ENCODE measurements at places on chromosomes 12 and 14.
A peak's percentile ranks its signal among the peaks of the same experiment; 100 is the strongest.

DNA sequence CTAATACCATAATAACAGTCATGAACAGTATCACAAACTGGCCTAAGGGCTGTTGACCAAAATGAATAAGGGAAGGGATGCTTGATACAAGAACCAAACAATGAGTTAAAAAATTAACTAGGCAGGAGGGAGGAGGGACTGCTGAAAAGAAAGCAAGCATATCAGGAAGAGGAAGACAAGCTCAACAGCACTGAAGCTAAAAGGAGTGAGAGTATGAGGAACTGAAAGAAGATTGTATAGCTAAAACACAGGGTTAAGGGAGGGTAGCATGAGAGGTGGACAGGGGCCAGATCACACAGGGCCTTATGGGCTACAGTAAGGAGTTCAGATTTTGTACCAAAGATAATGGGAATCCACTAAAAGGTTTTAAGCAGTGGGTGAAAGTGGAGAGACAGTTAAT, 34.1 kb downstream of the ITGA7 start:
- DNase-seq, result no peak

DNA sequence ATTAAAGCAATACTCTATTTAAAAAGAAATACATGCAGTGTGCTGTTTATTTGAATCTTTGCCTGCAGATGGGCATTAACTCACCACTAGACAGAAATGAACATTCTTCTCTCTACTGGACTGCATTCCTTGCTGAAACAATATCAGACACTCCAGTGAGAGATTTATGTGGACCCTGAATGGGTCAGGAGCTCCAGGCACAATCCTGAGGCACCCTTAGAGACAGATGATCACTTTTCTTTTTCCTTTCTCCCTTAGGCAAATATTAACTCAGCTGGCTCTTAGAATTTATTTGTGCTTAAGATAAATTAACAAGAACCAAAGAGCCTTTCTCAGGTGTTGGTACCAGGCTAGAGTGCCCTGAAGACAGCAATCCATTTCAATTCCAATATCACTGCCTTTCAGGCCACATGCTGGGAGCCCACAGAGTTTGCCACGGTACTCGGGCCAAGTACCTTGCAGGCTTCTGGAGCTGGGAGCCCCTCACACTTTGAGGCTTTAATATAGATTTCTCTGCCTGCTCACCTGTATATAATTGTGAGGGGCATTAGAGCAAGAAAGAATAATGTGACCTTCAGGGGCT, 173.0 kb downstream of the EMP1 start:
- no peak for DNase-seq

DNA sequence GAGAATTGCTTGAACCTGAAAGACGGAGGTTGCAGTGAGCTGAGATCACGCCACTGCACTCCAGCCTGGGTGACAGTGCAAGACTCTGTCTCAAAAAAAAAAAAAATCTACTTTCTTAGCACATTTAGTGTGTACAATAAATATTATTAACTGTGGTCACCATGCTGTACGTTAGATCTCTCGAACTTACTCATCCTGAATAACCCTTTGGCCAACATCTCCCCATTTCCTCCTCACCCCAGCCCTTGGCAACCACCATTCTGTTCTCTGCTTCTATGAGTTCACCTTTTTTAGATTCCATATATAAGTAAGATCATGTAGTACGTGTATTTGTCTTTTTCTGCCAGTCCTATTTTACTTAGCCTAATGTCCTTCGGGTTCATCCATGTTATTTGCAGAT, 13.4 kb downstream of the FUT8 start:
- no peak for DNase-seq

DNA sequence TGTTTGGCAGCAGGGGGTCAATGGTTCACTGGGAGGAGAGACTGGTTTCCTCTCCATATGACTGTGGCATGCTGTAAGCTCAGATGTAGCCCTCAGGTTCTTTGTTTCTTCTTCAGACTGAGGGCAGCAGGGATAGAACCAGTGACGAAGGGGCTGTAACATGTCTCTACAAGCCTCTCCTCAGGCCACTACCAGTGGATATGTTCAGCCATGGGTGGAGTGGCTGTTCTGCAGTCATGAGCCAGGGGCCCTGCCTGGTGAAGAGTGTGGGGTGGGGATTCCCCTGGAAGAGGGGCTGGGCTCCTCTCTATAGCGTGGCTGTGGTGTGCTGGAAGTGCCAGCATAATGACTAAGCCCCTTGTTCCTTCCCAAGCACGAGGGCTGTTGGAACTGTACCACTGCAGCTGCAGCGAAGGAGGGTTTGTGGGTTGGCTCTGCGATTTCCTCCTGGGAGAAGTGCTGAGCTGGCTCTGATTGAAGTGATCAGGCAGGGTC, 55.8 kb downstream of the CMAS start:
- no peak for DNase-seq

- DNase-seq, result peak; percentile 69
Observed at GRCh38 chr14:101772770-101773169, 11.3 kb downstream of the PPP2R5C start.

GRCh38 chr12:44157359-44157758, 321.5 kb downstream of the TMEM117 start:
- DNase-seq, result no peak

DNA sequence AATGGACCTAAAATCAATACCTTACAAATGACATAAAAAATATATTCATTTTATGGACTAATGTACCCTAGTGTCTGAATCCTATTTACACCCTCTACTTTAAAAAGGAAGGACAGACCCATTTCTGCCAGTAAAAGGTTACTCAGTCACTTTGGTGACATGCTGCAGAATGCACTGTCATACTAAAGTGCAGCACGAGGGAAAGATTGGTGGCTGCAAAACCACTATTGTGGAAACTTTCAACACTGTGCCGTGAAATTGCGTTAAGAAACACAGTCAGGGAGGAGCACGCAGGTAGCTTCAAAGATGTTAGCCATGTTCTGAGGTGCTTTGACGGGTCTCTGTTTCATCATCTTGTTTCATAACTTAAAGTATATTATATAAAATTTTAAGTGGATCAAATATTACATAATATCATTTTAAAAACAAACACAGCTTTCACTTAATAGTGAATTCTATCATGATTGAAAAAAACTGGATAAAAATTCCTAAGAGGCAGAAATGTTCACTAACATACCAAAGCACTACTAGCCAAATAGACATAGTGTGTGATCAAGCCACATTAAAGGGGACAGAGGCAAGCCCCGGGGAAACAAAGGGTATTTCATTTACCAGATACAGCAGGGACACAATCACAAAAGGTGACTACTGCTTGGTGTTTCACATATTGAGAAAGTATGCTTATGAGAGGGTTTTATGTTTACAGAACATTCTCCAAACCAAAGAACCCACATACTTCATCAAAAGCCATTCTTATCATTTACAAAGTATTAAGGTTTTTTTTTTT, 330.8 kb upstream of the SOX5 start:
- DNase-seq, result no peak

GRCh38 chr12:26654623-26655022, 178.4 kb downstream of the ITPR2 start:
- DNase-seq, result no peak

DNA sequence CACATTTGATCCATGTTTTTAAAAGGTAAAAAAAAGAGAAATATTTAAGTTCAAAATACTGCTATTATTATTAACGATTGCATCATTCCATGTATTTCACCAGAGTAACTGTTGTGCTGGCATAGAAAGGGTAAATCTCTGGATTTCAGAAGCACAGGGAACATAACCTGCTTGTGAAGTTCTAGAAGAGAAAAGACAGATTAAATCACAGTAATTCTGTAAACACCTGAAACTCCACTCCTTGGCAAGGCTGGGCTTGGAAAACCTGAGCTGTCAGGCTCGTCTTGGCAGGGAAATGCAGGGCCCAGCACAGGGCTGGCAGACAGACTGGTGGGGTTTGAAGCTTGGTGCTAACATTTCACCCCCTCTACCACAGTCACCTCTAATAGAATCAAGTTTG, 35.1 kb downstream of the SVOP start:
- DNase-seq, result no peak

DNA sequence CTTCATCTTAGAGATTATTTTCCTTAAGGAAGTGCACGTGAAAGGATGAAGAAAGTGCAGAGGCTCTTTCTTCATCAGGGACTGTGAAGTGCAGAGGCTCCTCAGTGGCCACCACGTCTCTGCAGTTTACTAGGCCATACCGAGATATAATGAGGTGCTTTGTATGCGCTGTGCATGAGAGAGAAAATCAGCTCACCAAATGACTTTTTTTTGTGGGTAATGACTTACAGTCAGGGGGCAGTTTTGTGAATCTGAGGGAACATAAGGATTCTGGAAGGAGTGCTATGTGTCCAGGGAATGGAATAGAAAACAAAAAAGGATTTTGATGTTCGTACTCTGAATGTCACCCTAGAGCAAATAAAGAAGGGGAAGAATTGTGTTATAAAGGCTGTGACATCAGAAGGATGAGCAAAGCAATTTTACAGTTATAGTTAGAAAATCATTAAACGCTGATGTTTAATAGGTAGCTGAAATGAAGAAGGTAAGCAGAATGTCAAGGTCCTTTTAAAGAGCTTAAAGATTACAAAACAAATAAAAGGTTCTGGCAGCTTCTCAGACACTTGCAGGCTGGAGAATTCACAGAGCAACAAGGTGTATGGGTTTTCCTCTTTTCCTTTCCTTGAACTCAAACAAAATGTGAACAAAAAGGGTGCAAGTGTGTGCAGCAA, 247.5 kb upstream of the NOVA1 start:
- no peak for DNase-seq

DNA sequence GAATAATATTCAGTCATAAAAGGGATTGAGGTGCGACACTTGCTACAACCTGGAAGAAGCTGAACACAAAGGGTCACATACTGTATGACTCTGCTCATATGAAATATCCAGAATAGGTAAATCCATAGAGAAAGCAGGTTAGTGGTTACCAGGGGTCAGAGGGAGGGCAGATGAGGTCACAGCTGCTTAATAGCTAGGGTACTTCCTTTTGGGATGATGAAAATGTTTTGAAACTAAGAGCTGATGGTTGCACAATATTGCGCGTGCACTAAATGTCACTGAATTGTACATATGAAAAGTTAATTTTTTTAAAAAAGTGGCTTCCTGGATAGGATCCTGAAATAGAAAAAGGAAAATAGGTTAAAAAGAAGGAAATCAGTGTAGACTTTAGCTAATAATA, 23.8 kb downstream of the NEUROD4 start:
- no peak for DNase-seq

- no peak for DNase-seq
Observed at GRCh38 chr12:13164921-13165616, 31.5 kb upstream of the EMP1 start.

DNA sequence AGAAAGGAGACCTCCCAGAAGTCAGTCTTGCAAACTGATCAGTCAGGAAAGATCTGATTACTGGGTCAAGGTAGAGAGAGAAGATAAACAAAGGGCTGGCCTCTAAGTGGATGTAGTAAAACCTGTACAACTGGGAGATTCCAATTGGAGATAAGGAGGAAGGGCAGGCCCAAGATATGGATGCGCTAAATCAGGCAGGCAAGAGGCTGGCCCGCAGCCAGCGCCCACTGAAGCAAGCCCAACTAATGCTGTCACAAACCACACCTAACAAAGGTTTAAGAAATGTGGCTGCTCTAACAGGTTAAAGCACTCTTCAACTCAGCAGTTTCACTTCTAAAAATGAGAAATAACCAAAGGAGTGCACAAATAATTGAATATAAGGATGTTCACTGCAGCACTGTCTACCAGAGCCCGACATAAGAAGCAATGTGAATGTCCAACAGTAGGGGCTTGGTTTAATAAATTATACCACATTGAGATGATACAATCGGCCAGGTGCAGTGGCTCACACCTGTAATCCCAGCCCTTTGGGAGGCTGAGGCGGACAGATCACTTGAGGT, 4.7 kb downstream of the GLTP start:
- DNase-seq, result no peak

DNA sequence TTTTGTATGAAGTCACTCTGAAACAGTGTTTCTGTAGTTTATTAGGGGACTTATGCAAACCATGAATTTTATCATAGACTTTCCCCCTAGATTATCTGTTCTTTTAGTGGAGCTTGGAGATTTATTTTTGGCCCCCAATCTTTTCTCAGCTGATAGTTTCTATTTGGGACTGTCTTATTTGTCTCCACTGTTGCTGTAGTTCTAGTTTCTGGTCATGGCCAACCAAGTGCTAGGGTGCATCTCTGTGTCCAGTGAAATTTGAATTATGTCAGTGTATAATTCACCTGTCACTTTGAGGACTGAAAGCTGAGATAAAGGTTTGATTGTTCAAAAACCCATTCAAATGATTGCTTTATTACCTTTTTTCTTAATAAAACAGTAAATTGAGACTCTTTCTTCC, 61.3 kb downstream of the KTN1 start:
- DNase-seq, result no peak

DNA sequence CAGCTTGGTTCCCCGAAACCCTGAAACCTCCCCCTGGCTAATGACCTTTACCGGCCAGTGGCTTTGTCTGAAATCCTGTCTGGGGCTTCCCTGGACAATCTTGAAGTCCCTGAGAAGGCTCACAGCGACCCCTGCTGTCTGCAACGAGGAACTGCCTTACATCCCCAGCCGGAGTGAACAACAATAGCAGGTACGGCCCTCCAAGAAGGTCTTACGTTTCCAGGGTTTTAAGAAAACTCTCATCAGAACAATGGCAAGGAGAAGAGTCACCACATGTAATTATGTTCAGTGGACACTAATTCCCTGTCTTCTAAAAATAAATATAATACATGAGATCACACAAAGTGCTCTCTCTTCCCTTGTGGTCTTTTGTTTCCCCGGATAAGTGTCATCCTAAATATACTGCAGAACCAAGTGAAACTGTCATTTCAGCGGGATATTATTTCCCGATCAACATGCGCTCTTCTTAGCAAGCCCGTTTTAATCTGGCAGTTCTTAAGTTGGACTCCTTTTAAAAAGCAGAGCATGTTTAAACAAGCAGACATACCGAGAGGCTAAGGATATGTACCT, 53.3 kb downstream of the RBM19 start:
- DNase-seq, result peak; percentile 69

DNA sequence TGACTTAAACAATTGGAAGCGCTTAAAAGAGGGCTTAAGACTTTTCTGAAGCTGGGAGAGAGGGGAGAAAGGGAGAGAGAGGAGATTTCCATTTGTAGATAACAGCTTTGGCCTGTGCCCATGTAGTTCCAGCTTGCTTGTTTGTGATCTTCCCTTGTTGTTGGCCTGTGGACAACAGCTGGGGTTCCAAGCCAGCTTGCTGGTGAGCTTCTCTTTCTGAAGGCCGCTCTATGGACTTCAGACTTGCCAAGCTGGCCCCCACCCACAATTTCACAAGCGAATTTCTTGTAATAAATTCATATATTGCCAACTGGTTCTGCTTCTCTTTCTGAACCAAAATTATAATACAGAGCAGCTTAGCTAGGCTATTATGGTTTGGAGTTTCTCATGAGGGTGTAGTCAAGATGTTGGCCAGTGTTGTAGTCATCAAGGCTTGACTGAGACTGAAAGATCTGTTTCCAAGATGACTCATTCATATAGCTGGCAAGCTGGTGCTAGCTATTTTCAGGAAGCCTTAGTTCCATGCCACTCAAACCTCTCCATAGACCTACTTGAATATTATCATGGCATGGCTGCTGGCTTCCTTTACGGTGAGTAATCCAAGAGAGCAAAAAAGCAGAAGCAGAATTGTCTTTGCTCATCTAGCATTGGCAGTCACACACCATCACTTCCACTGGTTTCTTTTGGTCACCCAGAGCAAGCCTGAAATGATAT, 89.4 kb downstream of the ATP23 start:
- no peak for DNase-seq

Measured in breast epithelium (tissue), 4 donors.